ENCODE measurements at places on chromosomes 6 and 20. TPM values are rescaled to one million over a fixed set of nuclear protein-coding genes. Genes with fewer than 3 reads are reported as not detected.

Gene EDN3
- total RNA-seq, result not detected

- no peak for DNase-seq
These were observed 17.6 kb upstream of the KIAA1755 start for GRCh38 chr20:38278131-38278530.

DNA sequence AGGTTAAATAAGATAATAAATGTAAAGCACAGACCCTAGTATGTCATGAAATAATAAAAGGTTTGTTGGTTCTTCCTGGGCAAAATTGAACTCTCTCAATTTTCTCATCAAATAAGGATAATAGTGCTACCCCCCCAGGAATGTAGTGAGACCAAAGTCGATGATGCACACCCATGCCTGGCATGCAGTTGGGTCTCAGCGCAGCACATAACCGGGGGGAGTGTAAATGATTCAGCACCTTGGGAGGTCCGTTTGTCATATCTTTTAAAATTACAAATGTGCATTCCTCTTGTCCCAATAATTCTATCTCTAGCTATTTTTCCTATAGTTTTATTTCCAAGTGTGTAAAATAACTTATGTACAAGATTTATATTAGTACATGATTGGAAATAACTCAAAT lies 31.3 kb upstream of the CCDC167 start:
- DNase-seq, result no peak

Gene SLC17A2
- not detected for total RNA-seq

DNA sequence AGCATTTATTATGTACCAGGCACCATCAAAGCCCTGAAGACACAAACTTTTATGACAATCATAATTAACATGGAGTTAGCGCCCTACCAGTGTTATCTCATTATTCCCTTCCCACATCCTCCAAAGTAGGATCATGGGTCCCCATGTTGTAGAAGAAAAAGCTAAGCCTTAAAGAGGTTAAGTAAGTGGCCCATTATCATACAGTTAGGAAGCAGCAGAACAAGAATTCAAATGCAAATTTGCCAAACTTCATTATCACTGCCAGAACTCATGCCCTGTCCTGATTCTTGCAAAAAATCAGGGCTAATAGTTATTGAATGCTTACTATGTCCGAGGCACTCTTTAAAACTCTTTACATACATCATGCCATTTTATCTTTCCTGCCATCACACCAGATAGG lies 310.6 kb downstream of the ZNF217 start:
- no peak for DNase-seq

Gene CDC40
- total RNA-seq, result 21.8 TPM

Gene CDH22
- 0.48 TPM for total RNA-seq
